ENCODE measurements at places on chromosomes 6 and 20.

DNA sequence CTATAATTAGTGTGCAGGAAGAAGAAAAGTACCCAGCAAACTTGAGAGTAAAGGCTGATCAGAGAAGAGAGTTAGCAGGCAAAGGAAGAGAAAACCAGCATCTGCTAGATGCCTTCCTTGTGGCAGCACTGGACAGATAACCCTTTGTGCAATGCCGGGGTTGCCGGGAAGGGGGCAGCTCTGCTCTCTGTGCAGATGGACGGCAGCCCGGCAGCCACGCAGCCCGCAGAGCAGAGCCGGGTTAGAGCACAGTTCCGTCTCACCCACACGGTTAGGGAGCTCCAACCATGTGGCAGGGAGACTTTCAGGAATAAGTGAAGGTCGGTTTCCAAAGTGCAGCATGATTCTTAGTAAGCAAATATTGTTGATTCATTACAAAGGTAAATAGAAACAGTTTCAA, 80.0 kb upstream of the RPS6KA2 start:
- DNase-seq = no peak

- no peak for DNase-seq
Measured at GRCh38 chr20:12110711-12111110, 193.0 kb downstream of the BTBD3 start.

GRCh38 chr6:158059108-158059507, 77.4 kb downstream of the SYNJ2 start:
- DNase-seq = no peak

GRCh38 chr20:50574586-50574985, 64.4 kb downstream of the PTPN1 start:
- no peak for DNase-seq

DNA sequence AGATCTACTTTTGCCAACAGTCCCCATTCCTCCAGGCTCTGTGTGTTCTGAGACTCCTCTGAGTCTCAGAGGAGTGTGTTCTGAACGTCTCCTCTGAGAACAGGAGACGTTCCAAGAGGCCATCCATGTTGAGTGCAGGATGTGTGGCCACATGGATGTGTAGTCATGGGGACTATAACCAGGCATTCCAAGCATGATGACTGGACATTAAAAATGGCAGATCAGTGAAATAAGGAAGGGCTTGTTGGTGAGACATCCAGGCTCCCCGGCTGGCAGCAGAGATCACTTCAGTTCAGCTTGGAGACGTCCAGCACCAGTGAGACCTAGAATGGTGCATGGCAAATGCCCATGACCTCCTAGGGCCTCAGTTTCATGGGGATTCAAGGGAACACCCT, 34.3 kb upstream of the POU5F1 start:
- DNase-seq = no peak

DNA sequence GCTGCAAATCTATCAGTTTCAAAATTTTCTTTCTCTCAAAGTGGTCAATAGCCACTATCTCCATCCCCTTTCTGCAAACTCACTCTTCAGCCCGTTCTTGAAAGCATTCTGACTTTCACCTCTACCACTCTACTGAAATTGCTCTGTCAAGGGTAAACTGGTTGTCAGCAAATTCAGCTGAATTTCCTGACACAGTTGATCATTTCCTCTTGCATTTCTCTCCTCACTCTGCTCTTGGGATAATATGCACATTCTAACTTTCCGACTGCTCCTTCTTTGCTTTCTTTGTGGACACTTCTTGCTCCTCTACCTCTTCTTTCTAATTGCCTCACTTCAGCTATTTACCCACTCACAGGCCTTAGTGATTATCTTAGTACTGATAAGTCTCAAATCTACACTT, 73.7 kb upstream of the TINAG start:
- no peak for DNase-seq

DNA sequence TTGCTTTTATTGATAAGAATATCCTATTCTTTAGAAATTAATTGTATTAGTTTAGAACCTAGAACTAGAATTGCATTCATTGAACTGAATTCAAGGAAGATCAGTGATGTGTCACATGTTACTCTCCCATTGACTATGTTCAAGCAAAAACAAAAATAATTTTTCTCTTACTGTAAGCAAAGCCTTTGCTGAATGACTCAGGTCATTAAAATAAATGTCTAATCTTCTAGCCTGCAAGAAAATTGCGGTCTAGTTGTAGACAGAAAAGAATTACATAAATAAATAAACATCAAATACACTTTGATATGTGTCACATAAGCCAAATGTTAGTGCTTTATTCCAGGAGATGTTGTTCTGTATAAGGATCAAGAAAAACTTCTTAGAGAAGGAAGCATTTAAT, 387.9 kb downstream of the ADGRB3 start:
- DNase-seq = no peak

- no peak for DNase-seq
Measured at GRCh38 chr20:44170816-44171410, 16.1 kb downstream of the JPH2 start.

- no peak for DNase-seq
Measured at GRCh38 chr6:156883497-156884252, 106.5 kb downstream of the ARID1B start.

- no peak for DNase-seq
Measured at GRCh38 chr6:169964486-169965180, 213.2 kb downstream of the ERMARD start.

DNA sequence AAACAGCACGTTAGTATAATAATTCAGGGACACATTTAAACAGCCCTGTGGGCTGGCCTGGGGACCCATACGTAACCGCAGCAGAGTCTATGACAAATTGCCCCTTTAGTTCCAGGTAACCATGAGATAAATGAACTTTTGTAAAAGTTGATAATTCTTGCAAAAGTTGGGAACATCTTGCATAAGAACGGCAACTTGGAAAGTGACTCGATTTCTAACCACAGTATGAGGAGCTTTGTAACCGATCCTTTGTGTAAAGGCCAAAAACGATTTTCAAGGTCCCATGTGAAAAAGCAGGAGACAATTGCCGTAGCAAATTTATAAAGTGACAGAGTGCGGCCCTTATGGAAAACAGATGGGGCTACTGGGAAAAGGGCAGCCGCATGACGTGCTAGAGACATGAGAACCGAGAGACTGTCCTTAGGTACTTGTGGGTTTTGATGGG, 81.6 kb downstream of the PSMG4 start:
- DNase-seq = no peak

GRCh38 chr20:1949347-1950100, 44.3 kb downstream of the PDYN start:
- no peak for DNase-seq

- no peak for DNase-seq
Measured at GRCh38 chr20:51036226-51036625, 13.3 kb upstream of the KCNG1 start.

- no peak for DNase-seq
Measured at GRCh38 chr6:134425513-134425912, 107.6 kb upstream of the SGK1 start.

- no peak for DNase-seq
Measured at GRCh38 chr6:84258268-84258667, 30.8 kb upstream of the CEP162 start.

- DNase-seq = no peak
Measured at GRCh38 chr6:45822246-45822812, 193.3 kb downstream of the CLIC5 start.

DNA sequence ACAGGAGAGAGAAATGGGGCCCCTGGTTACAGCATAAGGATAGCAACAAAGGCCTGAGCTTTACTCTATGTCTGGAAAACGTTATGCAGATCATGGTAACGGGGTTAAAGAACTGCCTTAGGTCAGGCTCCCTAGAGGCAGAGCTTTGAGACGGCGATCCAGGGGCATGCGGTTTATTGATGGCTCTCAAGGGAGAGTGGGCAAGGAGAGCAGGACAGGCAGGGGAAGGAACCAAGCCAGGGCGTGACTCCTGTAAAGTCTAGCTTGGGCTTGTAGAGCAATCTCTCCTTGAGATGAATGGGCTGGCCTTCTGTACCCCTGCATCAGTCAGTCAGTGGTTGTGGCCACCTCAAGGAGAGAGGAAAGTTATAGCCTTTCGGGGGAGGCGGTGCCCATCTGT, 12.5 kb upstream of the FERMT1 start:
- DNase-seq = no peak

DNA sequence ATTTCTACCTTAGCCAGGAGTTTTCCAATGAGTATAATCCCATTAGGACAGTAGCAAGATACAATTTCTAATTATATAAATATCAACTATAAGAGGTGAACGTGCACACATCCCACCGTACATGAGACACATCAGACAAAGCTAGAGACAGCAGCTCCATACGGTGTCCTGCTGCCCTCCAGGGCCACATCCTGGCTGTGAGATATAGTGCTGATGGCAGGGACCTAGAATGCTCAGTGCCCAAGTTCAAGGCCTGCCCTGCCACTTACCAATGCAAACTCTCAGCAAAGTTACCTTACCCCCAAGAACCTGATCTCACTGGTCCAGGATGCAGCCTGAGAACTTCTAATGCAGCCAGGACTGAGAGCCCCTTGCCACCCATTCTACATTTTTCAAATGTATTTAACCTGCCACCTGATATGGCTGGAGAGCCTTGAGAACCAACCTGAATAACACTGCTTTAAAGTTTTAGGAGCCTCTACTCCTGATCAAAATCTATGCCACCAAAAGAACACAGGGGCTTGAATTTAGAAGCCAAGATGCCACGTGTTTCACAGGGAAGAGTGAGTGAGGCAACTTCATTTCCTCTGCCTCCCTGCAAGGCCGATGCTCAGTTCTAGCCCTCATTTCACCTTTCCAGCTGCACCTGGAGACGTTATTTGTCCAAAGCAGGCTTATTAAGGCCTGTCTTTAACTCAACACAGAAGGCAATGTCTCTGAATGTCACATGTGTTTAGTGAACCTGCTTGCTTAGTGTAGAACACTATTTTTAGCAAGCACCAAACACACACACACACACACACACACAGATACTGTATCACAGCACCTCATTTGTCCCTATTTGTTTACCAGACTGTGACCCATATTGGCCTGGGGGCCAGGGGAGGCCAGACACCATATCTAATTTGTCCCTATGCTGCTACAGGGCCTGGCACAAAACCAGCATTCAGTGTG, 6.1 kb downstream of the NFATC2 start:
- DNase-seq = no peak

DNA sequence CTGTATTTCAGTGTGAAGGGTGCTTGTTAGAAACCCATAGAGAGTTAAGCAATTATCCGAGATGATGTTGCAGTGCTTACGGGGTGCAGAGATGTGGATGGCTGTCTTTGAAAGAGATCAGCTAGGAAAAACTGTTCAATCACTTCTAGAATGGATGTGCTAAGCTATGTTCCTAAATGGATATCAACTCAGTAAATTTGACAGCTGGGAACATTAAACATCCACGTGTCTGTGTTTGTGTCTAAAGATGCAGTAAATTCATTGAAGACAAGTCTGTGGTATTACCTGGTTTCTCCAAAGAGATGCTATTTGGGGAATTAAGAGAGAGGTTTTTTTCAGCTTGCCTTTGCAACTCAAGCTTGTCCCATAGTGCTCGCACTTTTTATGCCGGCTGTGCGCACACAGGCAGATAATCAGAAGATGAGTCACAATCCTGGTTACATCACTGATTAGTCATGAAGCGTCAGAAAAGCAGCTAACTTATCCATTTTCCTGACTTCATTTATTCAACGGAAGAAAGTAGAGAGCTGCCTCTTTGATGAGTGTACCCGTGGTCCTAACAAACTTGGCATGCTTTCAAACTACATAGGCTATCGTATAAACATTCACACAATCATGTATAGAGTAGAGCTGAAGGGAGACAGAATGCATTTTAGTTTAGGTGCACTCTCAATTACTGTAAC, 691.7 kb upstream of the SLC35B3 start:
- DNase-seq = no peak
